ENCODE measurements at places on chromosomes 16 and 17.

DNA sequence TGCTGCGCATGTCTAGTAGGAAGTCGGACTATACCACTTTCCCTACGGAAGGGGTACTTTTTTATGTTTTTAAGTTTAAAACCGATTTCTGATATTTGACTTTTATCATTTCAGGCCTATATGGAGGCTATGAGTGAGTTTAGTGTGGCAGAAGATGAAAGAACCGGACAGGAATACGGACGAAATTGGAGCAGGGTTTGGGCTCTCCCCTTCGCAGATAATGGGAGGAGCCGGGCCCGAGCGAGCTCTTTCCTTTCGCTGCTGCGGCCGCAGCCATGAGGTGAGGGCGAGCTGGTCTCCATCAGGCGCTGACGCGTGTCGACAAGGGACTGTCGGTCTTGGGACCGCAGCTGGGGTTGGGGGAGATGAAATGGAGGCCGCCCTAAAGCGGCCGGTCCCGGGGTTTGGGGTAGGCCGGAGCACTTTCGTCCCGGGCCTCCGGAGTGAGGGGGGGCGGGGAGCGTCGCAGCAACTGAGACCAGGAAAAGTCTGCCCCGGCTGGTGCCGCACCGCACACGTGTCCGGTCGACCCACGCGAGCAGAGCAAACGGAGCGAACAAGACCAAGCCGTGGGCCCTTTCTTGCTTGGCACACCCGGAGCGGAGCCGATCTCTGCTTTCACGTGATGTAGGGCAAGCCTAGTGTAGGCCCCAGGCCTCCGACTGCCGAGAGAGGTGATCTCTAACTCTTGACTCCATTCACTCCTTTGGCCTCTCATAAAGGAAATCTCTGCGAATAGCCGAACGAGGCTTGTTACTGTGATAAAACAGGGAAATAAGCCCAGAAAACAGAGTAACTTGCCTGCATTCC is at the start of gene RPL19:
Gene RPL19, plus strand, starts transcription at position 214 of the 810 bp plus-strand sequence. Its CDS starts 62 bp downstream, at position 276.
- DNase-seq = no peak

DNA sequence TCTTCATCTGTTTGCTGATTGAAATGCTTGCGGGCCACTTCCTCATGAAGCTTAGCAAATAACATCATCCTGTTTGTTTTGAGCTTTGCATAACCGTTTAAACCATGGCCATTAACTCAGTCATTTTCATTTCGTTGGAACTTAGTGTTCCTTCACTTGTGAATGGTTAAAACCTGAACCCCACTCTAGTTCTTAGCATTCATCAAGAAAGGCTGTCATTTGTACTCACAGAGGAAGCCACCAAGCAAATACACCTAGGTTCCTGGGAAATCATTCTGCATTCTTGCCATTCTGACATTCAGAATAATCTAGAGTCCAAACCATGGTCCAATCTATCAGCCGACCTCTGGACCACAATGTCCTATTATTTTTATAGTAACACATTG is 8.4 kb upstream of the TAT start:
- DNase-seq = no peak

DNA sequence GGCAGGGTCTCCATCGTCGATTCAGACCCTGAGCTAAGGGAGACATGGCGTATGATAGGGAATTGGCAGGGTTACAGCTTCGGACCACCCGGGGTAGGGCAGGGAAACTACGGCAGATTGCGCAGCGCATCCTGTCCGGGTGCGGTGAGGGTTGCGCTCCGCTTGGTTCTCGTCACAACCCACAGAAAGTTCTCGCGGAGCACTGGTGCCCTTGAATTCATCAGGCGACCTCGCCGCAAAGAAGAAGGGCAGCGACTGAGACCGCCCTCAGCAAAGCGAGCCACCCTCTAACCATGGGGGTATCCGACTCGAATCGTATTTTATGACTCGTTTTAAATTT is 1.2 kb downstream of the HS3ST3B1 start:
- peak; percentile 68 for DNase-seq

- peak; percentile 55 for DNase-seq
Observed at GRCh38 chr17:9258115-9259015, 237.1 kb downstream of the NTN1 start.

DNA sequence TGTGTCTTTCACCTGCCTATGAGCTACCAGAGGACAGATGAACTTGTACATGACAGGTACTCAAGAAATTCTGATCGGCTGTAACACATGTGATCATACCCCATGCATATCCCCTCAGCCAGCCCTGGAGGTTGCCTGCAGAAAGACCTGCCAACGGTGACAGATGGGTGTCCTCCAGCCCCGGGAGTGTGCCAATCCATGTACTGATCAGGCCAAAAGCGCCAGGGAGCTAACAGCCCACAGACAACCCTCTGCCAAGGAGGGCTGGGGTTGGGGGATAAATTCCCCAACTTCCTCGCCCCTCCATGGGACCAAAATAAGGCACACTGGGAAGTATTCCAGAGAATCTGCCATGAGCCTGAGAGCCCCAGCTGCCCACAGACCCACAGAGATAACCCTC is 189.4 kb downstream of the CCT6B start:
- no peak for DNase-seq
